Stimulated activated CD4-positive, alpha-beta T cell treated with anti-CD3 and anti-CD28 coated beads, Interleukin-2, amount 100 ng/mL, for 24 hours (primary cell): ENCODE measurements at places on chromosomes 5 and 9.

GRCh38 chr5:14486486-14486885 lies 95.1 kb upstream of the OTULINL start:
- no peak for DNase-seq

DNA sequence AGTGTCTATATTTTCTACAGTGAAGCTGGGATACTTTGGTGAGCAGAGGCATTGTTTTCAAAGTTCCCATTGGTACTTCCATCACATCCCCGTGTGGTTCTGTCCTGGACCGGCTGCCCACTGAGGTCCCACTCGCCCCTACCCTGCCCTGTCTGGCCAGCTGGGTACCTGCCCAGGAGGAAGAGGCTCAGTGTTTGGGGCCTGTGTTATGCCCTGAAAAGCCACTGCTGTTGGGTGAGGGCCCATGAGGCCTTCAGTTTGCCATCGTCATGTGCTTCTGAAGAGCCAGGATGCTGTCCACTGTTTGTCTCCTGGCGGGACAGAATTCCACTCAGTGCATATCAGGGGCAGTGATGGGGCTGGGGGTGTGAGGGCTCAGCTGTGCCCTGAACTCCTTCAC lies 2.6 kb upstream of the CEP72 start:
- no peak for DNase-seq

DNA sequence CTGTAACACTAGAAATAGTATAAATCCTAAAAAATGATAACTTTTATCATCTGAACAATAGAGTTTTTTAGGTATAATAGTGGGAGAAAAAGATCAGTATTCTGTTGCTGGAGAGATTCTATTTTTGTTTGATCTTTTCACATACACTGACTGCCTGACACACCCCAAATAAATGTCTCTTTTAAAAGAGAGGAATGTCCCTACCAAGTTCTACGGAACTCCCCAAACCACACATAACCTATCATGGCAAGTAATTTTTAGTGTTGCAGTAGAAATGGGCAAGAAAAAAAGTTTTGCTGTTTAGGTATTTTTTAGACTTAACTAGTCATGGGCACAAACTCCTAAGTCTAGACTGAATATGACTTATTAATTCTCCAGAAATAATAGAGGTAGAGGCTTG lies 139.1 kb downstream of the ELAVL2 start:
- no peak for DNase-seq

- DNase-seq, result no peak
Measured at GRCh38 chr5:6450319-6450833, 1.7 kb downstream of the UBE2QL1 start.

DNA sequence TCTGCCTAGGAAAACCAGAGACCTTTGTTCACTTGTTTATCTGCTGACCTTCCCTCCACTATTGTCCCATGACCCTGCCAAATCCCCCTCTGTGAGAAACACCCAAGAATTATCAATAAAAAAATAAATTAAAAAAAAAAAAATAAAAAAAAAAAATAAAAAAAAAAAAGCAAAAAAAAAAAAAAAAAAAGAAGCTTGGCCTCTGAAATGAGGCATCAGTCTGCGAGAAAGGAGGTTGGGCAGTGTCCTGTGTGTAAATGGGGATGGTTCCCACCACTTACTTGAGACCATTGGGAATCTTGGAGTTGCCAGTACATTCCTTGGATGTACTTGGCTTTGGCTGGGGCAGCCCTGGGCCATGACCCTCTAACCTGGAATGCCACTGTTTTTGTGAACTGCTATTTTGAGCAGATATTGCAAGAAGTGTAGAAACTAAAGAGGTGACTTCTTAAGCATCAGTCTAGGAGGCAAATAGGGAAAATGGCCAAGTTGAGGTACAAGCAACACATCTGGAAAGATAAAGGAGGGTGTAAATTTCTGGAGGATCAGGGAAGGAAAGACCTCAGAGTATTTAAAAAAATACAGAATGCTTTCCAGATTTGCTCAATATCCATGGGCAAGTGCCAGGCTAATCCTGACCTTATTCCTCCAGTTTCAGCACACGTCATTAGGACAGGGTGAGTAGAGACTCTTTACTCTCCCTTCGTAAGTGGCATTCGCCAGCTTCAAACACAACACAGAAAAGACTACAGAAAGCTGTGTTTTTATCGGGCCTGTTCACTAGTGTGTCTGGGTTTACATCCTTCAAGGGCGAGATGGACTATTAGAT lies 58.1 kb downstream of the HSPA4 start:
- no peak for DNase-seq

- DNase-seq, result no peak
Measured at GRCh38 chr9:38059233-38059936, 9.6 kb downstream of the SHB start.

DNA sequence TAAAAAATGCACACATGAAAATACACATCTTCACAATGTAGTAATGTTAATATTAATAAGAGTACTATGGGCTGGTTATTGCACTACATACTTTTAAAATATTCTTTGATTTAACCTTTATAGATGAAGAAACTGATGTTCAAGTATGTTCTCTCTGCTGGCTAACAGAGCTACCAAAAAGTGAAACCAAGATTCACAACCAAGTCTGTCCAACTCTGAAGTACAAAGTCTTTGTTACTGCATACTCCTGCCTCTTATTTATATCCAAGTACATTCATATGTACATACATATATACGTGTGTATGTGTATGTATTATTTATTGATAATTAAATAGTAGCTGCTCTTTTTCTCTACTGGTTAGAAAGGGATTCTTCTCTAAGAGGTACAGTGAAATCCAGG lies 325.6 kb downstream of the BNC2 start:
- DNase-seq, result no peak
